ENCODE measurements at places on chromosomes 4 and X.

GRCh38 chr4:159150821-159151390 is 48.0 kb downstream of the RAPGEF2 start:
- DNase-seq: no peak

DNA sequence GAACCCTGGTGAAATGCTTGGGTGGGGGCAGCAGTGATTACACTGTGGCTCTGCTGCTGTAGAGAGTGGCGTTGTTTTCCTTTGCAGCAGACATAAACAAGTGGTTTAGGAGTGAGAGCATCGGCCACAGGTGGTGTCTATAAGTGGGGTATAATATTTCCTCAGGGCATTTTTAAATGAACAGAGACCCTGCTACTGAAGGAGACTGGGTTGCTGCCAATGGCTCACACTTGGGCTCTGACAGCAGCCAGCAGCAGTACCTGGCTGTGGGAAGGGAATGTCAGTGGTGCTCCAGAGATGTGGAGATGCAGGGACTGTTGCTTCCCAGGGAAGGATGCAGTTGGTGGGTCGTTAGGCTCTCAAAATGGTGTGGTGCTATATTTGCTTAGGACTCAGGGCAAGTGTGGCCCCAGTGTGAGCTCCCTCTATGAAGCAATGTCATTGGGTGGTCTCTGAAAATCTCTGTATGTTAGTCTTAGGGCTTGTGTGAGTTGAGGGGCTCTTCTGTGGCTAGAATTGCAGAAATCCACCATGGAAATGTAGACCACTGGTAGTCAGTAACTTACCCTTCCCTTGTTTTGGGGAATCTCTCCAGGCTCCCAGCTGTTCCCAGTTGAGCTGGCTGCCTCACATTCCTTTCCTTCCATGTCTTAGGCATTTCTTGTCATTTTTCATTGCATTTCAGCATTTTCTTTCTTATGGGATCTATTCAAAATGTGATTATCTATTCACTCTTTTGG is 1023.0 kb upstream of the GRID2 start:
- DNase-seq: no peak

GRCh38 chrX:119661486-119661885 is 31.5 kb downstream of the SEPTIN6 start:
- DNase-seq: no peak

- DNase-seq: no peak
Observed at GRCh38 chr4:112852601-112853000, 196.9 kb upstream of the ANK2 start.

DNA sequence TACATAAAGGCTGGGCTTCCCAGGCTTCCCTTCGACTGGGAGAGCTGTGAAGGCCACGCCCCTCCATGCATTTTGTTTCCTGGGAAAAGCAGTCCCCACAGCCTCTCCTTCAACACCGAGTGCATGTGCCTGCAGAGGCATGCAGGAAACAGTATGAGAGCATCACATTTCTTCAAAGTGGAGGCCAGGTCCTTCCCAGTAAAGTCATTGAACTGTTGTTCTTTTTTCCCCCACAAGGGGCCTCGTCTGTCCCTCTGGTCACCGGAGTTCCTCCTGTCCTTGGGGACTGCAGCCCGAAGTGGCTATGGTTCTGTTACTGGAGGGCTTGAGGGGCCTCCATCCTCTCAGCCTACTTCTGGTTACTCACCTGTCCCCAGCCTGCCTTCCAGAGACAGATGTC is 56.0 kb downstream of the RAI2 start:
- DNase-seq: no peak

- no peak for DNase-seq
Observed at GRCh38 chr4:150061086-150061776, 17.0 kb upstream of the DCLK2 start.

- DNase-seq: peak; percentile 66
Observed at GRCh38 chr4:2469192-2469984, 482 bp downstream of the RNF4 start.

GRCh38 chrX:48971249-48972219 is at the start of gene KCND1:
TSS of gene KCND1 (minus strand) at chrX:48971844. CDS start at chrX:48970271, 1,573 bp downstream.
- no peak for DNase-seq

- DNase-seq: no peak
Observed at GRCh38 chr4:108224611-108225053, 55.9 kb upstream of the LEF1 start.

GRCh38 chr4:53161051-53161786 is 204.6 kb downstream of the SCFD2 start:
- DNase-seq: no peak

DNA sequence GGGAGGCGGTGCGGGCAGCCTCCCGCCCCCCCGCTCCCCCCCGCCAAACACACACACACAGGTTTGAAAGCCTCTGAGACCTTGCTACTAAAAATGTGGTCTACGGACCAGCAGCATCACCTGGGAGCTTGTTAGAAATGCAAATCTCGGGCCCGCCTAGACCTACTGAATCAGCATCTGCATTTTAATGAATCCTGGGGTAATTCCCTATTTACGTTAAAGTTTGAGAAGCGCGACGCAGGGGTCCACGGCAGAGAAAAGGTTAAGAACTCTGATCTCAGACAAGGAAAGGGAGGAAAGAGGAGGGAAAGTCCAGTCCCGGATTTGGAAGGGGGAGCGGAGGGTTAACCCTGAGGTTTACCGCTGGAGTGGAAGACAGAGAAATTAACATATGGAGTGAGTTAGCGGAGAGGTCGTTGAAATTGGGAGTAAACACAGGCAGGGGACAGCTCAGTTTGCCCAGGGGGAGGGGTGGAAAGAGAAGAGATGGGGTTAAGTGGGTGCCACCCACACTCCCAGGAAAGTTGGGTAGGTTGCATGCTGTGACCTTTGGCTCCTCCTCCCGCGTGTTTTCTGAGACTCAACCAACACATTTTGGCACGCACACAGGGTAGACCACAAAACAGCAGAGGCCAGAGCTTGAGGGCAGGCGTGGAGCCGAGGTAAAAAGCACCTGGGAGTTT is 483.6 kb downstream of the BCOR start:
- DNase-seq: peak; percentile 11

DNA sequence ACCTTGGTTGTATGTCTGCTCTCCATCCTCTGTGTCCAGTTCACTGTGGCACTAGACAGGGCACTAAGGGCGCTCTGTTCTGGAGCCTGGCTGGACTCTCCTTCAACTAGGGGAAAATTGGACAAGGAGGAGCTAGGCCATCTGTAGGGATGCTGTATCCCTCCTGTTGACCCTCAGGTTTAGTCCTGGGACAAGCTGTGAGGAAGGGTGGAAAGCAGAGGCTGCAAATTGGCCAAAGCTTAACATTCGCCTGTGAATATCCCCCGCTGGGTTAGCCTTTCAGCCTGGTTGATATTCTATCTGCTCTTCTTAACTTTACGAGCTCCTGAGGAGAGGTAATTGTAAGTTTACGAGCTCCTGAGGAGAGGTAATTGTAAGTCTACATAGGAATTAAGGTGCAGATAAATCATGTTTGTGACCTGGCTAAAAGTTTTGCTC is 64.4 kb upstream of the ENPEP start:
- DNase-seq: no peak

DNA sequence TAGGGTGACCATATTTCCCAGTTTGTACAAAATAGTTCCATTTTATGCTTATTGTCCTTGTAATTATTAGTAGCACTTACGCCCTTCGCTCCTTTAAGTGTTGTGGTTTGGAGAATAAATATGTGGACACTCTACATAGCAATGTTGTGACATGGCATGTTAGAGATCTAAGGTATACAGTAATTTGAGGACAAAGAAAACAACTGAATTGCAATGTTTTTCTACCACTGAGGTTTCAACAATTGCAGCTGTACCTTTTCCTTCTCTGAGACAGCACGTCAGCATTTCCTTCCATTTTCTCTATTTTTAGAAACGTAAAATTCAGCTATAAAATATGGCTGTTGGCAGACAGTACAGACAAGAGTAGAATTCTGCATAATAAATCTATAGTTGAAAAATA is 323.1 kb downstream of the MAPK10 start:
- no peak for DNase-seq

GRCh38 chrX:119635799-119636198 is 29.6 kb upstream of the NKRF start:
- DNase-seq: no peak

GRCh38 chrX:9825129-9825790 is 39.0 kb downstream of the SHROOM2 start:
- no peak for DNase-seq

DNA sequence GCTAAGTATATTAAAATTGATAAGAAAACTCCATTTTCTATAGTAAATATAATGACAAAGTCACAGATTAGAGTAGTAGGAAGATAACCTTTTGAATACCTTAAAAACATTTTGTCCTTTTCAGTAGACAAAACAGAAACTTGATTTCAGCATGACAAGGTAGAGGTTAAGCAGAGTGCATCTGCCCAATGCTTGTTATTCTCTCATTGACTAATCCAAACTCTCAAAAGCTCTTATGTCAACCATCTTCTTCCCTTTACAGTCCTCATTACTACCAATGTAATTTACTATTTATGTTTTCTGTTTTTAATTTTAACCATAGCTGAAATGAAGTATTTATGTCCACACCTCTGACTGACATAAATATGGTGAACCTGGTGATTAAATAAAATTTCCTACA is 11.1 kb downstream of the NIPAL1 start:
- DNase-seq: no peak

- DNase-seq: no peak
Observed at GRCh38 chr4:140237616-140238350, 83.8 kb upstream of the MAML3 start.

DNA sequence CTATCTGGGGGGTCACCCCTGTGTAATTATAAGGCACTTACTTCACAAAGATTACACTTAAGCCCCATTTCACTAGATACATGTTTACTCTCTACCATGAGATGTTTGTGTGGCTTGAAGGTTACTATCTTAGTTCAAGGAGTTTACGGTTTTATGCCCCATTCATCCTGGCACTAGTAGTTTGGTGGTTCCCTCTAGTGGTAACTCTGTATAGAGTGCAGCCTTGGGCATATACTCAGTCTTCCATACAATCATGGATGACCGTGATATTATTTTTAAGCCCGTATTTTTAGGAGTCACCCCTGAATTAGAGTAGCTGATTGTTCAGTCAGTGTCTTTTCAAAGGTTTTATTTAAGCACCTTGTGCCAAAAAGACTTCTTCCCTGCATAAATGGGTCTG is 109.9 kb upstream of the FAM47C start:
- no peak for DNase-seq

DNA sequence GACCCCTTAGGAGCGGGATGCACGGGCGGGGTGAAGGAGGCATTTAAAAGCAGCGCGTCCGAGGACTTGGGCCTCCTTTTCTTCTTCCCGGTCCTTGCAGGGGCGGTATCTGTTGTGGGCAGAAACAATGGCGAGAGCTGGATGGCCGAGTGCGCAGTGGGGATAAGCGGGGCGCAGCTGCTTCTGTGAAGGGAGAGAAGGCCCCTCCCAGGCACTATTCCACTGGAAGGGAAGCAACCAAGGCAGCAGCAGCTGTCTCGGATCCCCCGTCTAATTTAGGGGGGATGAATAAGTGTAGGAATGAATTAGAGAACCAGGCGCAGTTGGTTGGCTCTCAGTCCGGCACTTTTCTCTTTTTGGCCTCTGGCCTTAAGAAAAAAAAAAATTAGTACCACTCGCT is 995 bp downstream of the SMARCA5 start:
- no peak for DNase-seq

DNA sequence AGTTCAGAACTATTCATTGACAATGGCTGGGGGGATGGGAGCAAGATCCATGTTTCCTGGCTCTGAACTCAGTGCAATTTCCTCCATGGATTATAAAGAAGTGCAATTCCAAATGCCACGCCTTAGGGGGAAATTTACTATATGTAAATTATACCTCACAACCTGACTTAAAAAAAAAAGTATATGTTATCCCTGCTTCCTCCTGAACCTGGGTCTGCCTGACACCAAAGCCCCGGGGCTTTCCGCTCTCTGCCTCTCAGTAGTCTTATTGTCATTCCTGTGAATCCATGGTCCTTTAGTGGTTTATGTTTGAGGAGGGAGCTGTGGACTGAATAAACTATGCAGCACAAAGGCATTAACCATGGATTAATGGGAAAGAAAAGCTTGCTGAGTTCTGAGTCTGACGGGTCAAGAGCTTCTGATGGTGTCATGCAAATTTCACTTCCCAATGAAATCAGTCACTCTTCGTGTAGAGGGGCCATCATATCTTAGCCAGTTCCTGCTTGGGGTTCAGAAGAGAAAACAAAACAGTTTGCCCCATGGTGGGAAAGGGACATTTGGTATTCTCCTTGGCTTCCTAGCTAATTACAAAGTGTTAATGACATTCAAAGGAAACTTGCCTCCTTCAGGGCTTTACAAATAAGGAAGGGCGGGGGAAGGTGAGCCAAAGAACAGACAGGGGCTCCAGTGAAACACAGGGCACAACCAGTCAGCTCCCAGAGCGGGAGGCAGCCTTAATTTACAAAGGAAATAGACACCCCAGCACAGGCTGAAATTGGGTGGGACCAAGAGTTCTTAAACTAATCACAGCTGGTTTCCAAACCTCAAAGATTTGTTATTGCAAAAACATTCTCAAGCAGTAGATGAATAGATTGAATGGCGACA is 14.3 kb downstream of the FAM9C start:
- no peak for DNase-seq

DNA sequence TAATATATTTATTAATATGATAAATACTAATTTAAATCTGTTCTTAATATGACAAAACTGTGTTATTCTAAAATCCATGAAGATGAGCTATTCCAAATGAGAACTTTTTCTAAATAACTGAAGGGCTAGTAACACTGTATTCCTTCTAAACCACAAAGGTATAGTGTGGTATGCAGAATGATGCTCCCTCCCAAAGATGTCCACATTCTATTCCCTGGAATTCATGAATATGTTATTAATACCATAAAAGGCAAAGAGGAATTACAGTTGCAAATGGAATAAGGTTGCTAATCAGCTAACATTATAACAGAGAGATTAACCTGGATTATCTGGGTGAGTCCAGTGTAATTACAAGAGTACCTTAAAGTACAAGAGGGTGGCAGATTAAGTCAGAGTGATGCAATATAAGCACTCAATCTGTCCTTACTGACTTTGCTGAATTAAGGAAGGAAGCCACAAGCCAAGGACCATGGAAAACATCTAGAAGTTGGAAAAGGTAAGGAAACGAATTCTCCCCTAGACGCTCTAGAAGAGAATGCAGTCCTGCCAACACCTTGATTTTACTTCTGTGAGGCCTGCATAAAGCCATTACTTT is 20.7 kb upstream of the MAB21L2 start:
- no peak for DNase-seq

DNA sequence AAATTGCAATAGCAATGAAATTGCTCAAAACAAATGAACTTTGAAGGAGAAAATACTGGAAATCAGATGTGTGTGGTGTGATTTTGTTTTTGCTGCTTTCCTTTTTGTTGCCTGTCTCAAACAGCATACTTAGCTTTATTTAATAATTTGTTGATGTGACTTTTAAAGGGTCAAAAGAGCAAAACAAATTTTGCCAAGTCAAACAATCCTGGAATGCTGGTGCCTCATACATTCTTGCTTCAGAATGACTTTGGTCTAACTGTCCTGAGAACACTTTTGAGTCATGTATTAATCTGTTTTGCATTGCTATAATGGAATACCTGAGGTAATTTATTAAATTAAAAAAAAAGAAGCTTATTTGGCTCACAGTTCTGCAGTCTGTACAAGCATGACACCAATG is 3.4 kb downstream of the PF4V1 start:
- no peak for DNase-seq

- no peak for DNase-seq
Observed at GRCh38 chr4:54545663-54546424, 111.9 kb upstream of the KIT start.

All from activated CD4-positive, CD25-positive, alpha-beta regulatory T cell (primary cell).